HepG2 (cell line): ENCODE measurements at places on chromosomes 3 and 15. TPM values are rescaled to one million over a fixed set of nuclear protein-coding genes. Genes with fewer than 3 reads are reported as not detected.

ARHGAP31 gene
- polyA plus RNA-seq, result not detected in 2 replicates

- DNase-seq, result no peak
Measured at GRCh38 chr3:49020330-49021212, 1.4 kb upstream of the NDUFAF3 start.

DNA sequence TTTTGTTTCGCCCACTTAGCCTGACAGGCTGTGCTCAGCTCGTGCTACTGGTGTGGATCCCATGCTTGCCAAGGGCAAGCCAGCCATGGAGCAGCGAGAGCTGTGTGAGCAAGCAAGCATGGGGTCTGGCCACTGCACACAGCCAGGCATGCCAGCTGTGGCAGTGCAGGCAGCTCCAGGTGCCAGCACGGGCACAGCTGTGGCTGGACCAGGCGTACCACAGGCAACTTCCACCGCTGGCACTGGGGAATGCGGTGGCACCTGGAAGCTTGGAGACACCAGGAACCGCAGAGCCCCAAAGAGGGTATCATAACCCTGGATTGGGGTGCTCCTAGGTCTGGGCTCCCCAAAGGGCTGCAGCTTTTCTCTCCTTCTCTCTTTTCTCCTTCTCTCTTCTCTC lies 4.3 kb upstream of the LIMD1 start:
- DNase-seq, result no peak

DNA sequence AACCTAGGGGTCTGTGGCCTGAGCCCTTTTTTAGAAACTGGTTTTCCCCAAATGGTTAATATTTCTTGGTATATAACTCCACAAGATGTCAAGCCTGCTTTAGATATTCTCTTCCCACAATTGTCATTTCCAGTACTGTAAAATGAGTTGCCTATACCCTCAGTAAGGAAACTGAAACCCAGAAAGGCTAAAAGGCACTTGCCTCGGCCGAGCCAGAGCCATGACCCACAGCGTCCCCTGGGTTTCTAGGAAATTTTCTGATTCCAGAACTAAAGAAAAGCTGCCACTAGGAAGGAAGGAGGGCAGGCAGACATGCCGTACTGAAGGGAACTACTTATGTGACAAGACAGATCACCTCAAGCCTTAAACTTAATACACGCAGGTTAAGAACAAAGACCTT lies 59.1 kb downstream of the ATP8B4 start:
- DNase-seq, result no peak

DNA sequence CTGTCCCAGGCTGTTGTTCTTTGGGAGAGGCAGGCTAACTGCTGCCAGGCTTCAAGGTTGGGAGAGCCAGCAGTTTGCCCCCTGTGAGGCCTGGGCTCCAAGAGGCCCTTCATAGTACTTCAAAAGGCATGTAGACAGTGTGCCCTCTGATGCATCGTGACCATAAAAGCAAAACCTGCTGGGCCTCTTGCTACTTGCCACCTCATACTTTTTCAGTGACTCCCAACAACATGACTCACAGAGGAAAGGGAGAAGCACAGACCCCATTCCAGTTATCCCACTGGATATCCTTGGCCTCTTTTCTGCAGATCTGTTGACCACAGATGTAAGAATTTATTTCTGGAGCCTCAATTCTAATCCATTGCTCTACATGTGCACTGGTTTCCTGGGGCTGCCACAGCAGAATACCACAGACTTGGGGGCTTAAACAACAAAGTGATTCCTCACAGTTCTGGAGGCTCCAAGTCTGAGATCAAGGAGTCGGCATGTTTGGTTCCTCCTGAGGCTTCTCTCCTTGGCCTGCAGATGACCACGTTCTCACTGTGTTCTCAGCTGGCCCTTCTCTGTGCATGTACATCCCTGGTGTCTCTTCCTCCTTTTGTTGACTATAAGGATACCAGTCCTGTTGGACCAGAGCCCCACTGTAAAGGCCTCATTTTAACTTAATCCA lies 8.9 kb upstream of the NSMCE3 start:
- DNase-seq, result no peak

DNA sequence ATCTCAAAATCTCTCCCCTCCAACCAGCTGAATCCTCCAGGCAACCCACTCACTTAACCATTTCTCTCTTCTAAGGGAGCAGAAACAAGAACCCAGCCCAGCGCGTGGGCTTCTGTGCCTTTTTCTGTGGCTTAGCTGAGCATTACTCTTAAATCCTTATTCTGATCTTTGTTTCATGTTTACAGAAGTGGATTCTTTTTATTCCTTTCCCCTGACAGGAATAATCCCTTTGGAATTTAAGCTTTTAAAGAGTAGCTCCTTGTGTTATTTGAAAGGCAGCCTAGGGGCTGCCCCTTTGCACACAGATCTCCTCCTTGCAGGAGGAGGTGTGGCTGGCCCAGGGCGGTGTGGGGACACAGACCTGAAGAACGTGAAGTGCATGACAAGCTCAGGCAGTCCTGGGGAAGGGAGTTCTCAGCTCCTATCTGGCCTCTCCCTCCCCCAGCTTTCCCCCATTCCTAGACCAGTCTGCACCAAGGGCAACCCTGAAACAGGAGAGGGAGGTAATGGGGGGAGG lies 77.1 kb upstream of the UBE2E1 start:
- no peak for DNase-seq

DNA sequence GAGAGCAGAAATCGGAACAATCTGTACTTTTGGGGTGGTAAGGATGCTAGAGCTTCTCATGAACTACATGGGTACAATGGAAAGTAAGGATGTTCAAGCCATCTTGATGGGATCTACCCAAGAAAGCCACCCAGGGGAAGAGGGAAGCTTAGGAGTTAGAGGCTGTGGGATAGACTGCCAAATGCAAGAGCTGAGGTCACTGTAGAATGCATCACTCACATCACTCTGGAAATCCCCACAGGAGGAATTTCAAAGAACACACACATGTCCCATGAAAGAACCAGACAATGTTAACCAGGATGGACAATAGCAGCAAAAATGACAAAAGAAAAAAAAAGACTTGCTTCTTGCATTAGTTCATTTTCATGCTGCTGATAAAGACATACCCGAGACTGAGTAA lies 32.8 kb upstream of the UBE2E2 start:
- no peak for DNase-seq

DNA sequence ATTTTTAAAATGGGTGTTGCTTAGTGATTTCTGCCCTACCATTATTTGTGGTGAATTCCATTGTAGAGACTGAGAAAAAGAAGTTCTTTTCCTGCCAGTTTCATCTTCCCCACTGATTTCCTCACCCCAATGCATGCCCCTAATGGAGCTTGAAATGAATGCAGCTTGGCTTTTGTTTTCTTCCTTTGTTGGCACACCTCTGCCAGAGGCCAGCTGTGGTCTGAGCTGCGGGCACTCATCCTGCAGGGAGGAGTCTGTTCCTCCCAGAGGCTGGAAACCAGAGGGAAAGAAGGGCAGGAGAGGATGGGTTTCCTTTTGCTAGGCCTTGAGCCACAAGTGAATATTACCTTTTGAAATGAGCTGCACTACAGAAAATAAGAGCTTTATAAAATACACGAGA lies 9.3 kb upstream of the ST8SIA2 start:
- no peak for DNase-seq

GRCh38 chr15:27770086-27770607 lies 329.0 kb downstream of the OCA2 start:
- no peak for DNase-seq

DNA sequence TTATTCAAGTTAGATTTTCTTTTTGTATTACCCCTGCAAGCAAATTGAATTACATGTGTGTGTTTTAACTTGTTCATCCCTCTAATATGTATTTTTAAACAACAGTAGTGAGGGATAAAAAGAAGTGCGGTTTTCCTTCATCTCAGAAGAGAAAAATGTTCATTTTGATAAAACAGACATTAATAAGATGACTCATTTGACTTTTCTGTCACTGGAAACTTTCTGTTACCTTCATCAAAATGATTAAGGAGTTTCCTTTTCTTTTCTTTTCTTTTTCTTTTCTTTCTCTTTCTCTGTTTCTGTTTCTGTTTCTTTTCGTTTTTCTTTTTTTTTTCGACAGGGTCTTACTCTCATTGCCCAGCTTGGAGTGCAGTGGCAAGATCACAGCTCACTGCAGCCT lies 53.0 kb downstream of the ECT2 start:
- DNase-seq, result no peak

GRCh38 chr3:62888180-62888579 lies 13.0 kb upstream of the CADPS start:
- DNase-seq, result no peak

DNA sequence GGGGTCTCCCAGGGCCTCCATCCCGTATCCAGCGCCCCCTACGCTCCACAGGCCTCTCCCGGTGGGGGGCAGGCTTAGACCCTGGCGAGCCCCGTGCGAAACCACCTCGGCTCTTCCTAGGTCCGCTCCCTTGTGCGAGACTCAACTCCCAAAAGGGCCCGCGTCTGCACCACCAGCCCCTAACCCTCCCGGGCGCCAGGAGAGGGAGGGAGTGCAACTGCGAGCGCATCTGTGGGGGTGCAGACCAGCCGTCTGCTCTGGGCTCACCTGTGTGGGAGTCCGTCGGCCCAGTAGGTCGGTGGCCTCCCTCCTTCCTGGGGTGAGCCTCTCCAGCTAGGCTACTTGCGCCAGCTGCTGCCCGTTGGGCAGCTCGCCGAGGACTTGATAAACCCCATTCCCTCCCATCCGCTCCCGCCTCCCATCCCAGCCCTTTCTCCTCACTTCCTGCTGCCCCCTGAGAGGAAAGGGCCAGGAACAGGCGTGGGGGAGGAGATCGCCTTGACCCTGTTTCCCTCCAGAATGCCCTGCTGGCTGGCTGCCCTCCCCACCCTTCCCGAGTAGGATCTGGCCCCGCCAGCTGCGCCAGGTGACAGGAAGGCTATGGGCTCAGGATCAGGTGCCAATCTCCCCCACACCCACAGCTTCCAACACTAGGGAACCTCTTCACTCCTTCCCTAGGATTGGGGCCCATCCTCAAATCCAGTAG lies at the start of gene HYAL2:
Gene HYAL2, minus strand, starts transcription at position 360 of the 706 bp plus-strand sequence. CDS start 2,256 bp downstream, outside the sequence.
- DNase-seq, result no peak

DNA sequence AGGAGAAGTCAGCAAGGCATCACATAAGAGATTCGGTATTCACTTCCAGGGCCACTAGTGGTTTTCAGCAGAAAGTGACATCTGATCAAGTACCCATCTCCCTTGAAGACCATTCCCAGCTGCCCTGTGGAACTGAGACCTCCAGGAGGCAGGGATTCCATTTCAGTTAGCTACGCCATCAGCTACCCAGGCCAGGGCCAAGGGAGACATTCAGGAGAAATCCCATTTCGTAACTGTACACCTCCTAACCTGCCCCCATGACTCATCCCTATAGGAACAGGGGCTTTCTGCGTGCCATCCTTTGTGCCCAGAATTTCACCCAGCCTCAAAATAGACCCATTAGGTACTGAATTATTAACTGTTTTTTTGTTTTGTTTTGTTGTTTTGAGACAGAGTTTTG lies 24.7 kb downstream of the SPATA12 start:
- DNase-seq, result no peak

DNA sequence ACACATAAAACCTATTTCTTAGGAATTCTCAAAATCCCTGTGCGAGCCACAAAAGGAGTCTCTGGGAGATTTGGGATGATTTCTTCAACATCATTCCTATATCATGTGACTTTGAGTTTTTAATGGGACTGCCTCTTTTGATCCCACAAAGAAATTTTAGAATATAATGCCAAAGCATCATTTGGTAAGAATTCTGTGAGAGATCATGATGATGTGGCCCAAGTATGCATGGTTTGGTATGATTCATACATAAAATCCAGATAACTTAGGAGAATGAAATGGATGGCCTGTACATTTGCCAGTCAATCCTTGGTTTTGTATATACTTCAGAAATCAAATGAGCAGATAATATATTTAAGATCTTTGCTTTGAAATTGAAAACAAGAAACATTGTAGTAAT lies 61.3 kb downstream of the UBE2E2 start:
- no peak for DNase-seq

CFAP100 gene
- 0.32 and 0.63 TPM in 2 replicates for polyA plus RNA-seq

GRCh38 chr3:197504229-197504628 lies 51.5 kb downstream of the BDH1 start:
- DNase-seq, result no peak

PLA2G4E gene
- polyA plus RNA-seq, result 0.01 TPM in 1 of 2 replicates, not detected in the other

- DNase-seq, result no peak
Measured at GRCh38 chr15:48396020-48396419, 64.8 kb downstream of the DUT start.

DNA sequence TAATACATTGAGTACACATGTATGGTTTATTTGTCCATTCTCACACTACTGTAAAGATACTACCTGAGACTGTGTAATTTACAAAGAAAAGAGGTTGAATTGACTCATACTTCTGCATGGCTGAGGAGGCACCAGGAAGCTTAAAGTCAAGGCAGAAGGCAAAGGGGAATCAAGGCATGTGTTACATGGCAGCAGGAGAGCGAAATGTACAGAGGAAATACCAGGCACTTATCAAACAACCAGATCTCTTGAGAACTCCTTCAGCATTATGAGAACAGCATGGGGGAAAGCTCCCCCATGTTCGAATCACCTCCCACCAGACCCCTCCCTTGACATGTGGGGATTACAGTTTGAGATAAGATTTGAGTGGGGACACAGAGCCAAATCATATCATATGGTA lies 666.3 kb downstream of the ZBBX start:
- DNase-seq, result no peak

- DNase-seq, result no peak
Measured at GRCh38 chr15:101123222-101123910, 128.5 kb downstream of the CHSY1 start.

DNA sequence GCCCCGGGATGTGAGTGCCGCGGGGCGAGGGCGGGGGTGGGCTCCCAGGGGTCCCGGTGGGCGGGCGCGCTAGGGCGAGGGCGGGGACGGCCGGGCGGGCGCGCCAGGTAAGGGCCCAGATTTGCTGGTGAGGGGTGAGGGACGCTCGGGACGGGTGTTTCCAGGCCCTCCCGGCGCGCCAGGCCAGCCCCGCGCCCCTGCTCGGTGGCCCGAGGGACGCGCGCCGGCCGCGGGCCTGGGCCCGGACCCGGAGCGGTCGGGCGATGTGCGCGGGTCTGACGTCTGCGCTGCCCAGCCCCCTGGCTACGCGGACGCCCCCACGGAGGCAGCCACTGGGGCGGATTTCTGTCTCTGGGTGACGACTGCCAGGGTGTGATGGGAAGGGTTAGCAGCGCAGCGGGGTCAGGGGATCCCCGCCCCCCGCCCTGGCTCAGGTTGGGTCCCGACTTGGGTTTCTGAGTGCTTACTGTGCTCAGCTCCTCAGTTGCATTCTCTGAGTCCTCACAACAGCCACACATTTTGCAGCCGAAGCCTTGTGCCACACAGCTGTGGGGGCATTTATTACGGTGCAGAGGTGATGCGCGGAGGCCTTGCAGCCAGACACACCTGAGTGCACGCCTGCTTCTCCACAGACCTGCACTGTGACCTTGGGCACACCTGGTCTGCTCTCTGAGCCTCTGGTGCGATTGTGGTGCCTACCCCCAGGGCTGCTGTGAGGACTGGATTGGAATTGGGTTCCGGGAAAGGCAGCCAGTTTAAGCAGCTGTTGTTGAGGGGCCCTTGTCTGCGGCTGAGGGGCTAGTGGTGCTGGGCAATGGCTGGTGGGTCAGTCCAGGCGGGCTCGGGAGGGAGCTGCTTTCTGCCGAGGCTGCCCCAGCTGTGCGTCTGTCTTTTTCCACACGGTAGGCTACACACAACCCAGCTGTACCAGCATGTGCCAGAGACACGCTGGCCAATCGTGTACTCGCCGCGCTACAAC lies 523 bp downstream of the HDAC11 start:
- DNase-seq, result no peak
